ENCODE measurements at places on chromosomes 6 and 20.
A peak's percentile ranks its signal among the peaks of the same experiment; 100 is the strongest.

- DNase-seq = no peak
Measured at GRCh38 chr6:40326714-40327421, 260.3 kb downstream of the LRFN2 start.

DNA sequence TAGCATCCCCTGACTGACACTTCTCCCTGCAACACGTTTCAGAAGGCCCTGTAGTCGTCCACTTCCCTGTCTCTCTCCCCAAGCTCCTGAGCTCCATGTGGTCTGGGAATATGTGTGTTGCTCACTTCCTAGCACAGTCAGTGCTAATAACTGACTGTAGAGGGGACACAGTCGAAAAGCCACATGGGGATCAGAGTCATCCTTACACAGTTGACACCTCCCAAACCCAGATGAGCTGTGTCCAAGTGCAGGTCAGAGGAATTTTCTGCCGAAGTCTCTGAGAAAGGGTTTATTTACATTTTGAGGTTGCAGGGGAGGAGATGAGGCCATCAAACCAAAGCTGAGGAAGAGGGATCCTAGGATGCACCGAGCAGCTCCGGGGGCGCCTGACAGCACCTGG, 3.5 kb upstream of the ADAM33 start:
- no peak for DNase-seq

DNA sequence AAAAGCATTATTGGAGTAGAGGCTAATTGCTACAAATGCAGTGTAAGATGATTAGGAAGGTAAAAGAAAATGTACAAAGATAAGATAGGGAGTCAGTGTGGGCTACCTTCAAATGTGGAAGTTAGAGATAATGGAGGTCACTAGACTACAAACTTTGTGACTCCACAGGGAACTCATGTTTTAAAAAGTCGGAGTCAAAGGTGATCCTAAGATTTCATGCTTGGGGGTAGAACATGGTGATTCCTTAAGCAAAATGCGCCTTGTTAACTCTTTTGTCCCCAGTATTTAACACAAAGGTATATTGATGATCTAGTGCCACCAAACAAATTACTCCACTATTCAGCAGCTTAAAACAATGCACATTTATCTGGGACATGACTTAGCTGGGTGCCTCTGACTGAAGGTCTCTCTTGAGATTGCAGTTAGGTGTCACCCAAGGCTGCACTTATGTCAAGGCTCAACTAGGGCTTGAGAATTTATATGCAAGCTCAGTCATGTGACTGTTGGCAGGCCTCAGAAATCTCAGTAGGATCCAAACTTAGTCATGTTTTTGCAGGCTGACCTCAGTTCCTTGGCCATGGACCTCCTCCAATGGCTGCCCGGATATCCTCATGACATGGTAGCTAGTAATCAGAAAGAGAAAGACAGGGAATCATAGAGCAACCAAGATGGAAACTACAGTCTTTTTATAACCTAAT, 11.4 kb upstream of the SNX9 start:
- no peak for DNase-seq

- no peak for DNase-seq
Measured at GRCh38 chr6:112362027-112362795, 15.1 kb downstream of the RFPL4B start.

DNA sequence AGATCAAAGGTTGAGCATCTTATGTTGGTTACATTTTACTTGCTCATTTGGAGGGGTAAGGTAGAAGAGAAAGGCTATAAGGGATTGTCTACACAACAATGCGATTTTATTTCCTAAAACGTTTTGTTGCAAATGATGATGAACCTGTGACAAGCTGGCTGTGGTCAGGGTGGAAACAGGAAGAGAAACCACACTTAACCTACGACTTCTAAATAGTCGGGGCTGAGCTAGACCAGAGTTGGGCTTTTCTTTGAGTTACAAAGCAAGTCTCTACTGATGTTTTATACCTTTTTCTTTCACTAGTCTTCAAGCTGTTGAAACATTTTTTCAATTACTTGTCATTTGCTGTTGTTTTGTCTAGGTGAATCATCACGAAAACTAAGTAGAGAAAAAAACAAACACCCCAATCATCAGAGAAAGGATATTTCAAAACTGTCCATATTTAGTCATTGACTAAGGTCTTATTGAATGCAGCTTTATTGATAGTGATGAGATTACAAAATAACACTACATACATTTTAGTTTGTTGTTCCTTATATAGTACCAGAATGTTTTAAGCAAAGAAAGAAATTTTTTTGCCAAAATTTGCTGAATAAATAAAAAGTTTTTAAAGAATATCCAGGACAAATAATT, 18.0 kb downstream of the KLHL31 start:
- peak; percentile 59 for DNase-seq

- no peak for DNase-seq
Measured at GRCh38 chr20:46935394-46936017, 40.9 kb downstream of the EYA2 start.

- no peak for DNase-seq
Measured at GRCh38 chr6:50524341-50524740, 189.0 kb upstream of the TFAP2D start.

DNA sequence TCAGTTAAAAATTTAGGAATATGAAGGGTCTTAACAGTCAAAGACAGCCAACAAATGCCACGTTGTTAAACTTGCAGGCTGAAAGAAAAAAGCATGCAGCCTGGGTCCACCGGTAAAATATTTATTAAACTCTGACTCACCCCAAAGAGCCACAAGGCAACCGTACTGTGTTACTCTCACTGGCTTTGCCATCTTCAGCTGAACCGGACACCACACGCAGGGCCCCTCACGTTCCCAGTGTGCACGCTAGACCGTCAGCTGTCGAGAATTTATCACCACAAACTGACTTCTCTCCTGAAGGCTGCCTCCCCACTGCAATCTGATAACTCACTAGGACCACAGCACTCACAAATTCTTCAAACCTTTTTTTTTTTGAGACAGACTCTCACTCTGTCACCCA, 30.7 kb downstream of the HUS1B start:
- DNase-seq = no peak

GRCh38 chr20:36573798-36574365, 485 bp downstream of the TGIF2 start:
- DNase-seq = peak; percentile 76

- DNase-seq = no peak
Measured at GRCh38 chr6:104973404-104973803, 16.5 kb downstream of the LIN28B start.

GRCh38 chr6:32852018-32852843, 1.3 kb downstream of the TAP1 start:
- peak; percentile 65 for DNase-seq

GRCh38 chr6:25154034-25154596, 125.1 kb upstream of the CARMIL1 start:
- DNase-seq = no peak

- DNase-seq = peak; percentile 19
Measured at GRCh38 chr6:13411484-13411883, 75.9 kb downstream of the GFOD1 start.

DNA sequence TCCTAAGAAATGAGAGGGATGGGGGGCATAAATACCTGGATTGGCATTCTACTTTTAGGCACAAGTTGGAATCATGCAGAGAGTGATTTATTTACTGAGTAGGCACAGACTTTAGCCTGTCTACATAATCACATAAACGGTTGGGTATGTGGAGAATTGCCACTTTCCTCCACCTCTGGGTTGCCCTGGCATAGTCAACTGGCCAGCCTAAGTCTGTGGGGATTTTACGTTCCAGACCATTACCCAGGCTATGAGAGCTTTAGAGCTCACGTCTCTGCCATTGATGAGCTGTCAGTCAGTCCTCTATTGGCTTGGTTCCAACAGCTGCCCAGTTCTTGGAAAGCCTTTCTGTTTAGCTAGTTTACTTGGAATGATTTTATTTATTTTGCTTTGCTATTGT, 5.0 kb upstream of the BHLHE23 start:
- no peak for DNase-seq

GRCh38 chr6:101926149-101926925, 532.8 kb downstream of the GRIK2 start:
- DNase-seq = no peak

- no peak for DNase-seq
Measured at GRCh38 chr6:27972750-27973149, 15.7 kb downstream of the OR2B6 start.

DNA sequence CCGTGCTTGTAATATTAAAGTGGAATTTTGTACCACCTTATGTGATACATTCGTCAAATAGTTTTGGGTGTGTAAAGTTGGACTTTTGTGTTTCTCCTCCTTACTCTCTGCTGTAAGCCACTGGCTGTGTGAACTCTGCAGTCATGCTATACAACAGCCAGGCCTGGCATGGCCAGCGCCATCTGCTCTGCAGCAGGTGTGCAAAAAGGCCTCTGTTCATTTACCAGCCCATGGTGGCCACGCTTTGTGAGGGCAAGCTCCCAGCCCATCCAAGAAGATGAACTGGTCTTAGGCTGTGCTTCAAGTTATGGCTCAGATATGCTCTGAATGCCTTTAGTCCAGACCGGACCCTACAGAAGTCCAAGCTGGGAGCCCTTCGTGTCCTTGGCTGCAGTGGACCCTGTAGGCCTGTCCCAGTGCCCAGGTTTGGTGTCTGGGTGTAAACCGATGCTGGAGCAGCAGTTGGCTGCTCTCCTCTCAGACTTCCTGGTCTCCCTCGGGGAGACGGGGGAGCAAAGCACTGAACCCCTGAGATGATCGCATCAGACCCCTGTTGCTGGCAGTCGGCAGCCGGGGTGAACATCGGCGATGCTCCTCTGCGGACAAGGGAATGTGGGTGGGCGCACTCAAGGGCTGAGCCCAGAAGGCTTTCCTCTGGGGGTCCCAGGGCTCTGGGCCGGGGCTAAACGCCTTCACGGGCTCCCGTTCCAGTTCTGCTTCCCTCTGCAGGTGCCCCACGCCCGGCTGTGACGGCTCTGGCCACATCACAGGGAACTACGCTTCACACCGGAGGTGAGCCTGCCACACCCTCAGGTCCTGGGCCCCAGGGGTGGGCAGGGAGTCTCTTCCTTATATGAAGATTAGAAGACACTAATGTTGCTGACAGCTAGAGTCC, 28.6 kb upstream of the PCMTD2 start:
- no peak for DNase-seq

- no peak for DNase-seq
Measured at GRCh38 chr20:62661647-62662046, 19.3 kb downstream of the SLCO4A1 start.

GRCh38 chr6:3625149-3625979, 126.1 kb downstream of the PXDC1 start:
- peak; percentile 26 for DNase-seq

Data from activated CD8-positive, alpha-beta memory T cell treated with anti-CD3 and anti-CD28 coated beads for 24 hours (primary cell).